Small intestine (tissue), 16 donors: ENCODE measurements at places on chromosomes 12 and 14. TPM values are rescaled to one million over a fixed set of nuclear protein-coding genes. Genes with fewer than 3 reads are reported as not detected.

The CNTN1 gene
- polyA plus RNA-seq, result 0.24 TPM

The ESRRB gene
- 0.04 TPM for polyA plus RNA-seq

The RBM19 gene
- polyA plus RNA-seq, result 23.5 TPM

The WIF1 gene
- polyA plus RNA-seq, result not detected
